ENCODE measurements at places on chromosomes 7 and 10.

- H3K36me3 ChIP-seq, result no peaks in the 10 kb centered on the region
- DNase-seq, result no peak
- H3K4me1 ChIP-seq, result no peaks in the 10 kb centered on the region
- no peaks in the 10 kb centered on the region for H3K27me3 ChIP-seq
- H3K27ac ChIP-seq, result no peak overlapping the region
Measured at GRCh38 chr10:13949844-13950542, 363.2 kb downstream of the PRPF18 start.

DNA sequence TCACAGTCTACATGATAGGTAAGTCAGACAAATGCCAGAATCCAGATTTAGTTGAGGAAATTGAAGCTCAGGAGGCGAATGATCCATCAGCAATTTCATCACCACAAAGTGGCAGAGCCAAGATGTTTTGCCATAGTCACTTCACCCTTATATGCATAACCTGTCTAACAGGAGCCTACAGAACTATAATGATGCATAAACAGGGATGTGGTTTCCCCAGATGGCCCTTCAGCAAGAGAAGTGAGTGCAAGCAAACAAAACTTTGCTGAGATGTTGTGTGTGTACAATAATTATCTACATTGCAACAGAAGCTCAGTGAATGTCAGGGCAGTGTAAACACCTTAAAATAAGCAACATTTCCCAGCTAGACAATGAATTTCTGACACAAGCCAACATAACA, 28.6 kb downstream of the PON3 start:
- H3K27ac ChIP-seq, result no peak overlapping the region
- H3K4me3 ChIP-seq, result no peak overlapping the region
- no peaks in the 10 kb centered on the region for H3K4me1 ChIP-seq
- no peaks in the 10 kb centered on the region for H3K36me3 ChIP-seq
- H3K27me3 ChIP-seq, result no peaks in the 10 kb centered on the region

- no peaks in the 10 kb centered on the region for H3K27me3 ChIP-seq
- H3K4me3 ChIP-seq, result no peak overlapping the region
- peaks cover 8% of the 10 kb centered on the region for H3K4me1 ChIP-seq
- DNase-seq, result no peak
- no peaks in the 10 kb centered on the region for H3K36me3 ChIP-seq
Measured at GRCh38 chr7:42154173-42154572, 82.8 kb downstream of the GLI3 start.

GRCh38 chr7:19853261-19853832, 79.9 kb upstream of the TMEM196 start:
- H3K27ac ChIP-seq, result no peak overlapping the region
- H3K36me3 ChIP-seq, result no peaks in the 10 kb centered on the region
- no peak for DNase-seq
- H3K4me3 ChIP-seq, result no peak overlapping the region

- H3K27me3 ChIP-seq, result no peaks in the 10 kb centered on the region
- DNase-seq, result no peak
- no peaks in the 10 kb centered on the region for H3K4me1 ChIP-seq
Measured at GRCh38 chr7:47647918-47648250, 66.0 kb upstream of the TNS3 start.

DNA sequence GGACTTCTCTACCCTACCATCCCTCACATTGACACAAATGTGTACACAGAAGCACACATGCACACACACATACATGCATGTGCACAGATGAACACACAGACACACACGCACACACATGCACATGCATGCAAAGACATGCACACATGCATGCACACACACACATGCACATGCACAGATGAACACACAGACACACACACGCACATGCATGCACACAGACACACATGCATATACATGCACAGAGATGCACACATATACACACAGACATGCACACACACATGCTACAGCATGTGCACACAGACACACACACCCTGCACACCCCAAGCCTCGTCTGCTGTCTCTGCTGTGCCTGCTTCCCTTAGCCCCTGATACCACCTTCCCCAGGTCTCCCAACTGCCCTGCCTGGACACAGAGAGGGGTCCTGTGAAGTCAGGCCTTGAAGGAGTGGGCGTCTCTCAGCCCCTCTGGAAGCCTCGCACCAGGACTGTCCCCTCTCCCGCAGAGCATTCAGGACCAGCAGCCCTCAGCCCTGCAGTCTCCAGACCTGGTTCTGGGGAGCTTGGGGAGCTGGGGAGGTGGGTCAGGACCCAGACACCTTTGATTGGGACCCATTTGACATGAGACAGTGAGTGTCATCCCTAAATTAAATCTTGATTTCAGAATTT, 181.8 kb downstream of the DNAJB6 start:
- H3K4me1 ChIP-seq, result no peaks in the 10 kb centered on the region
- H3K36me3 ChIP-seq, result no peaks in the 10 kb centered on the region
- H3K27ac ChIP-seq, result no peak overlapping the region
- H3K4me3 ChIP-seq, result no peak overlapping the region
- no peak for DNase-seq
- H3K27me3 ChIP-seq, result peaks cover 20% of the 10 kb centered on the region

GRCh38 chr10:74114041-74114448, 36.6 kb downstream of the AP3M1 start:
- H3K27ac ChIP-seq, result peak overlapping the region; percentile 65
- H3K36me3 ChIP-seq, result no peaks in the 10 kb centered on the region
- no peaks in the 10 kb centered on the region for H3K27me3 ChIP-seq
- peaks cover 3% of the 10 kb centered on the region for H3K4me1 ChIP-seq
- DNase-seq, result no peak

DNA sequence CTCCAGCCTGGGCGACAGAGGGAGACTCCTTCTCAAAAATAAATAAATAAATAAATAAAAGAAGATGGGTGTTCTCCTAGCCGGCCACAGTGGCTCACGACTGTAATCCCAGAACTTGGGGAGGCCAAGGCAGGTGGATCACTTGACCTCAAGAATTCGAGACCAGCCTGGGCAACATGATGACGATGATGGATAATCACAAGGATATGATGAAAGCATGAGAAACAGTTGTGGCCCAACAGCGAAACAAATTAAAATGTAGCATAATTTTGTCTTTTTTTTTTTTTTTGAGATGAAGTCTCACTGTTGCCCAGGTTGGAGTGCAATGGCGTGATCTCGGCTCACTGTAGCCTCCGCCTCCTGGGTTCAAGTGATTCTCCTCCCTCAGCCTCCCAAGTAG, 12.9 kb downstream of the ZNF786 start:
- H3K27ac ChIP-seq, result no peak overlapping the region
- no peak for DNase-seq
- H3K36me3 ChIP-seq, result no peaks in the 10 kb centered on the region
- no peaks in the 10 kb centered on the region for H3K27me3 ChIP-seq
- H3K4me3 ChIP-seq, result no peak overlapping the region

DNA sequence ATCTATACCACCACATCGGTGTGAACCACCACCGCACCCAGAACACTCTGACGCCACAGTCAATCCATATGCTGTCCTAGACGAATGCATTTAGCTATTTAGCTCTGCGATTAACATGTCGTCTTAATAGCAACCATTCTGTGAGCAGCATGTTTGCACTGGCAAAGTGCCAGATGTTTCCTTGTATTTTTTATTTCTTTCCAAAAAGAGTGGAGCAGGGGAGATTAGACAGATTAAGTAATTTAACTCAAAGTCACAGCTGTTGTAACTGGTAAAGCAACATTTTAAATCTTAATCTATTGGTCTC, 57.0 kb upstream of the ARL4A start:
- no peaks in the 10 kb centered on the region for H3K4me1 ChIP-seq
- no peak overlapping the region for H3K27ac ChIP-seq
- H3K27me3 ChIP-seq, result no peaks in the 10 kb centered on the region
- DNase-seq, result no peak

DNA sequence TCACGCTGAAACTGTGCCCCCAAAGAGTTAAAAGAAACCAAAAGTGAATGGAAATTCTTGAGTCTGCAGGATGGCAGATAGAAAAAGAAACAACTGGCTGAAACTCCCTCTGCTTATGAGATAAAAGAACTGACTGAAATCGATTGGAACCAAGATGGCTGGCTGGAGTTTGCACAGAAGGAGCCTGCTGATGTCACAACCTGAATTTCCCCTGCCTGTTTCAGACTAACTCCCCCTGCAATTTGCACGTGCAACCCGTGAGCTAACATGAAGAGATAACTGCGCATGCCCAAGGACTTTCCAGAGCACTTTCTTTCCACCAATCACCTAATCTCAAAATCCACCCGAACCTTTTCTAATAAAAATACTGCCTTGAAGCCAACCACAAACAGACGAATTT, 435.5 kb downstream of the CALN1 start:
- no peaks in the 10 kb centered on the region for H3K4me1 ChIP-seq
- H3K27ac ChIP-seq, result no peak overlapping the region
- no peak overlapping the region for H3K4me3 ChIP-seq
- H3K36me3 ChIP-seq, result no peaks in the 10 kb centered on the region
- no peaks in the 10 kb centered on the region for H3K27me3 ChIP-seq

DNA sequence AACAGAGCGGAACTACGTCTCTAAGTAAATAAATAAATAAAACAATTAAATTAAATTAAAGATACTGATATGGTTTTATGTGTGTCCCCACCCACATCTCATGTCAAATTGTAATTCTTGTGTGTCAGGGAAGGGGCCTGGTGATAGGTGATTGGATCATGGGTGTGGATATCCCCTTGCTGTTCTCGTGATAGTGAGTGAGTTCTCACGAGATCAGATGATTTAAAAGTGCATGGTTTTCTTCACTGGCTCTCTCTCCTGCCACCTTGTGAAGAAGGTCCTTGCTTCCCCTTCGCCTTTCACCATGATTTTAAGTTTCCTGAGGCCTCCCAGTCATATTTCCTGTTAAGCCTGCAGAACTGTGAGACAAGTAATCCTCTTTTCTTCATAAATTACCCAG, 29.0 kb upstream of the OGDHL start:
- H3K27ac ChIP-seq, result no peak overlapping the region
- no peaks in the 10 kb centered on the region for H3K36me3 ChIP-seq
- H3K27me3 ChIP-seq, result no peaks in the 10 kb centered on the region

DNA sequence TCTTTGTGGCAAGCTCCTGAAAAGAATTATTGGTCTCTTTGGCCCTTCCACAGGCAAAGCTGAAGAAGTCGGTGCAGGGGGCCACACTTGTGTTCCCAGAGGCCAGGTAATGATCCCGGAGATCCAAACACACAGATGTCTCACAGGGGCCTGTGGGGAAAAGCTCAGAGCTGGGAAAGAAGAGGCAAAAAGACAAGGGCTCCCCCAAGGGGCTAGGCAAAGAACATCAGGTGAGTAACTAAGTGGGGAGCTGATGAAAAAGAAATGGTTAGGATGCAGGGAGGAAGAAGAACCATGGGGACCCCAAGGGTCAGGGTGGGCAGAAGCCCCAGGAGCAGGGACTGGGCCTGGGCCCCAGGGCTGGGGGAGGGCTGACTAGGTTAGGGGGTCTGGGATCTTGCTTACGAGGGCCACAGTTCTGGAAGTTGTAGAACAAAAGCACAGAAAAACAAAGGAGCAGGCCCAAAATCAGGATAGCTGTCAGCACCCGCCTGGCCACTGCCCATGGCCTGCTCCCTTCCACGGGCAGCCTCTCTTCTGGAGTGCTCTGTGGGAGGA, 1.1 kb downstream of the KEL start:
- no peak for DNase-seq
- H3K27ac ChIP-seq, result no peak overlapping the region
- no peaks in the 10 kb centered on the region for H3K27me3 ChIP-seq
- H3K4me3 ChIP-seq, result no peak overlapping the region
- no peaks in the 10 kb centered on the region for H3K4me1 ChIP-seq

GRCh38 chr7:29167721-29168120, 21.4 kb upstream of the CPVL start:
- no peaks in the 10 kb centered on the region for H3K27me3 ChIP-seq
- H3K36me3 ChIP-seq, result no peaks in the 10 kb centered on the region
- H3K4me3 ChIP-seq, result no peak overlapping the region
- DNase-seq, result no peak

GRCh38 chr10:31554556-31554955, 235.5 kb downstream of the ZEB1 start:
- no peak overlapping the region for H3K27ac ChIP-seq
- H3K27me3 ChIP-seq, result no peaks in the 10 kb centered on the region
- H3K36me3 ChIP-seq, result no peaks in the 10 kb centered on the region
- no peak overlapping the region for H3K4me3 ChIP-seq

GRCh38 chr10:76218035-76218434, 786.6 kb downstream of the LRMDA start:
- DNase-seq, result no peak
- H3K4me3 ChIP-seq, result no peak overlapping the region
- H3K27me3 ChIP-seq, result no peaks in the 10 kb centered on the region
- H3K27ac ChIP-seq, result no peak overlapping the region

DNA sequence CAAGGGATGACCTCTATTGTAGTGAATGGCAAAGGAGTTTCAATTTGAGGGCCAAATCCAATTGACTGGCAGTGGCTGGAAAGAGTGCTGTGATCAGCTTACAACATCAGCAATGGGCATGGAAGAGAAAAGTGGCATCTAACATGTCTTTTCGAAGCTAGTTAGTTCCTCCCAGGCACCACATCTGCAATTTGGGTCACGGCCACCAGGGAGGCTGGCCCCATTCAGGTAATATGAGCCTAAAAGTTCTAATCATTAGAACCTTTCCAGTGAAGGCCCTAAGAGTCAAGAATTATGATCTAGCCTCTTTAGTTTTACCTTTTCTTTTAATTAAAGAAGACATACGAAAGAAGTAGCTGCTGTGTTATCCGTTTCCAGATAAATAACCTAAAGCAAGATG, 17.3 kb downstream of the CRTAC1 start:
- H3K36me3 ChIP-seq, result no peaks in the 10 kb centered on the region
- DNase-seq, result no peak
- H3K27ac ChIP-seq, result no peak overlapping the region
- H3K27me3 ChIP-seq, result no peaks in the 10 kb centered on the region
- H3K4me1 ChIP-seq, result no peaks in the 10 kb centered on the region

- no peaks in the 10 kb centered on the region for H3K36me3 ChIP-seq
- no peaks in the 10 kb centered on the region for H3K4me1 ChIP-seq
- no peak for DNase-seq
- no peak overlapping the region for H3K27ac ChIP-seq
- H3K4me3 ChIP-seq, result no peak overlapping the region
Measured at GRCh38 chr10:14562218-14563075, 212.2 kb downstream of the FAM107B start.

DNA sequence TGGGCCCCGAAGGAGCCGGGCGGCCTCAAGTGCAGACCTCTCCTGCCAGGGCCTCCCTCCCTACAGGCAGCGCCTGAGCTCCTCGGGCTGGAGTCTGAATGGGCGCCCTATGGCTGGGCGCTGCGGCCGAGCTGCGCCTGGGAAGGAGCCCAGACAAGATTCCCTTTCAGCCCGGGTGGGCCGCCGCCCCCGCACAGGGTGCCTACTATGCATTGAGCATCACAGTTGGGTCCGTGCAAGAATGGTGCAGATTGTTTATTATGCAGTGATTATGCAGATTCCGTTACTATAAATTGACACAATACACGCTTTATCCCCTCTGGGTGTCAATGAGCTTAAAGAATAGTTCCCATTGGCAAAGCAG, 77.2 kb upstream of the PDGFA start:
- no peaks in the 10 kb centered on the region for H3K4me1 ChIP-seq
- H3K4me3 ChIP-seq, result no peak overlapping the region
- no peak for DNase-seq
- H3K27ac ChIP-seq, result no peak overlapping the region
- no peaks in the 10 kb centered on the region for H3K27me3 ChIP-seq
- H3K36me3 ChIP-seq, result no peaks in the 10 kb centered on the region

- no peak for DNase-seq
- H3K27ac ChIP-seq, result no peak overlapping the region
- H3K36me3 ChIP-seq, result no peaks in the 10 kb centered on the region
- H3K4me3 ChIP-seq, result no peak overlapping the region
Measured at GRCh38 chr10:103783681-103784080, 71.7 kb downstream of the SH3PXD2A start.

- DNase-seq, result no peak
- no peaks in the 10 kb centered on the region for H3K4me1 ChIP-seq
- H3K4me3 ChIP-seq, result no peak overlapping the region
Measured at GRCh38 chr10:90530521-90530920, 327.3 kb downstream of the HTR7 start.

- H3K4me3 ChIP-seq, result no peak overlapping the region
- H3K4me1 ChIP-seq, result no peaks in the 10 kb centered on the region
- H3K27ac ChIP-seq, result no peak overlapping the region
Measured at GRCh38 chr10:45034301-45034700, 33.6 kb downstream of the ZNF22 start.
